ENCODE measurements at places on chromosomes 2 and 18.

DNA sequence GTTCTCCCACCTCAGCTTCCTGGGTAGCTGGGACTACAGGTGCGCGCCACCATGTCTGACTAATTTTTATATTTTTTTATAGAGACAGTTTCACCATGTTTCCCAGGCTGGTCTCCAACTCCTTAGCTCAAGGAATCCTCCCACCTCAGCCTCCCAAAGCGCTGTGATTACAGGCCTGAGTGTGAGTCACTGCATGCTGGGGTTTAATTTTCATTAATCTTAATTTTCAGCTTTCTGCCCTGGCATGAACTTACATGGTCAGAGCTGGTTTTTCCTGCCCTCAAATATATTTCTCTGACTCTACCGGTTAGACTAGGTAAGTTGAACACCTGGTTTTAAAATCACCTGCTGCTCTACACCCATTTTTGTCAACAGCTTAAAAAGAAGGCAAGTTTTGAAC, 3.1 kb downstream of the MARCHF7 start:
- no peak for DNase-seq

GRCh38 chr2:138202762-138203161, 238.5 kb downstream of the HNMT start:
- DNase-seq, result no peak

GRCh38 chr2:147945660-147946059, 74.9 kb downstream of the ORC4 start:
- peak; percentile 44 for DNase-seq

DNA sequence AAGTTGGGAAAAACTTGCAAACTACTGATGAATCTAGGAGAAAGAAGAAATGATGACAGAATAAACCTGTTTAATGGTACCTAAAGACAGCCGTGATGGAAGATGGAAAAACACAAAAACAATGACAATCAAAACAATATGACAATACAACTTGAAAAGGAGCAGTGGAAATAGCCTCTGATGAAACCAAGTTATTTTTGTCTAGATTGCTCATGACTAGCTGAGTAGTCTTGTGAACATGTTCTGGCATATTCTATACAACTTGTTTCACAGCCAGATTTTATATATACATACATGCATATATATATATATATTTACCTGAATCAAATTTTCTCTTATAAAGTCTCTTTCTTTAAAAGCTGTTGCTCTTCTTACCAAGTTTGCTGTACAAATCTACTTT, 439.1 kb downstream of the TGIF1 start:
- DNase-seq, result no peak

- DNase-seq, result no peak
These were observed 299.6 kb upstream of the FANCL start for GRCh38 chr2:58540681-58541080.

DNA sequence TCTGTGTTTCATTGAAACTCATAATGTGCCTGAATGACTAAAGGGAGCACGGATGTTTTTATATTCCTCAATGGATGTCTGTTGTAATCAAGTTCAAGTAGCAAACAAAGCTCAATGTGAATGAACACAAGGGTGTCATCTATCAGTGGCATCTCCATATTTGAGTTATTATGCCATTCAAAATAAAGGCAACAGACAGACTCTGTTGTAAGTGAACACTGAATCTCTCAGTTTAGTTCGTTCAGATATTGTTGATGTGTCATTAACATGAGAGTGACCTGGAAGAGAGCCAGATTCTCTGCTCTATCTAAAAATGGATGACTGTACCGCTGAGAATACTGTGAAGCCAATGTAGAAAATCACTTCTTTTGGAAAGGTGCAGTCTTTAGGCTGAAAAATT, 118.7 kb downstream of the NUP35 start:
- peak; percentile 19 for DNase-seq

- DNase-seq, result peak; percentile 11
These were observed 115.1 kb downstream of the NAB1 start for GRCh38 chr2:190763901-190764514.

GRCh38 chr18:41266616-41267015, 688.4 kb upstream of the PIK3C3 start:
- no peak for DNase-seq

DNA sequence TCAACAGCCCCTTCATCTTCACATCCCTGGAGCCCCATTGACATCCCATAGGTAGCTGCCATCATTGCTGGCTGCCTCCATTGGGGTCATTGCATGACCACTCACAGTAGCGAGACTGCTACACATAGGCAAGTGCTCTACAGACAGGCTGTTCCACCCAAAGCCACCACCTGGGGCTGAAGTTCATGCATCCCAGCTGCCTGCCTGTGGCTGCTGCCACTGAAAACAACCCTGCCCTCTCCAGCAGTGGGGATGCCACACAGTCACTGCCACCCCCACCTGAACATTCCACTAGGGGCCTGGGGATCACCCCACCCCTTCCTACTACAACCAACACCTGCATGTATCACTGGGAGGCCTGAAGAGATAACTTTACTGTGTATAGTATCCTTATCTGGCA, 59.5 kb upstream of the CTAGE1 start:
- DNase-seq, result no peak

- DNase-seq, result no peak
These were observed 44.9 kb downstream of the MYO7B start for GRCh38 chr2:127580167-127581049.

DNA sequence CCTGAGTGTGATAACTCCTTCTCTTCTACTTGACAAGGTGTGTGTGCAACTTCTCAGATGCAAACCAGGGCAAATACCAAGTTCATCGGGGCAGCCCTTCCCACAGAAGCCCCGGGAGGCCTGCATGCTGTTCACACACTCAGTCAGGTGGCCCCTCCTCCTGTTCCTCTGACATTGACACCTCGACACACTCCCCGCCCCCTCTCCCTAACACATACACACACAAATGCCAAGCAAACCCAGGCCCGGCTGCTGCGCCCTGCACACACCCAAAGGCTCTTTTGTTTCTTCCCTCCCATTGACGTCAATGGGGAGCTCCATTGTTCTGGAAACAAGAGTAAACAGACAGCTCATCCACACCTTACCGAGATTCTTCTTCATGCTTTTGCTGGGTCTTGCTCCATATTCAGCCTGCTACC, 1.7 kb upstream of the PER2 start:
- DNase-seq, result no peak

DNA sequence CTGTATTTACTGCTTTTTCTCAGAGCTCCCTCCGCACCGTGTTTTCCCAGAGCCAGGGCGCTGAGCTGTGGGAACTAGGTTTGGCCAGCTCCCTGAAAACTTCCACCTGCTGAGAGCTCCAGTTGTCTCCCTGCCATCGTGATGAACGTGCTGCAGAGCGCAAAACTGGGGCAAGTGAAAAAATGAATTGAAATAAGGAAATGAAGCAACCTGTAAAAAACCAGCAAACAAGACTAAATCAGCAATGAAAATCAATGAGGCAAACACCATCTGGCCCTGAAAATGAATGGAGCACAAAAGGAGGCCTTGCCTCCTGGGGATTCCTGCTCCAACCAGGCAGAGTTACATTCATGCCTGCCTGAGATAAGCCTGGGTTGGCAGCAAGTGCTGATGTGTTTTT, 129.9 kb downstream of the MARCHF4 start:
- no peak for DNase-seq

DNA sequence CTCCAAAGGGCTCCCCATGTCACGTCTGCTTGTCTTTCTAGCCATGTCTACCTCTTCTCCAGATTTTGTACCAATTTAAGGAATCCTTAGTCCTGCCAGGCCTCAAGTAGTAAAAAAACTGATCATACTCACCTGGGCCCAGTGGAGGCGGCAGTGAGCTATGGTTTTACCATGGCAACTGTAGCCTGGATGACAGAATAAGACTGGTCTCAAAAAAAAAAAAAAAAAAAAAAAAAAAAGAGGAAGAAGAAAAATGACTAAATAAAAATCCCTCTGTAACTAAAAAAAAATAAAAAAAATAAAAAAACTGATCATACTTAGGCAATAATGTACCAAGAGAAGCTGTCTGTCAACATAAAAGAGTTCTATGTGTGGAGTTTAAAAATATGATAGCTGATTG, 221.6 kb downstream of the NR4A2 start:
- no peak for DNase-seq

GRCh38 chr2:109382226-109382895, 231.4 kb downstream of the SEPTIN10 start:
- DNase-seq, result no peak

- peak; percentile 90 for DNase-seq
These were observed 13.7 kb upstream of the ST3GAL5 start for GRCh38 chr2:85902496-85902895.

DNA sequence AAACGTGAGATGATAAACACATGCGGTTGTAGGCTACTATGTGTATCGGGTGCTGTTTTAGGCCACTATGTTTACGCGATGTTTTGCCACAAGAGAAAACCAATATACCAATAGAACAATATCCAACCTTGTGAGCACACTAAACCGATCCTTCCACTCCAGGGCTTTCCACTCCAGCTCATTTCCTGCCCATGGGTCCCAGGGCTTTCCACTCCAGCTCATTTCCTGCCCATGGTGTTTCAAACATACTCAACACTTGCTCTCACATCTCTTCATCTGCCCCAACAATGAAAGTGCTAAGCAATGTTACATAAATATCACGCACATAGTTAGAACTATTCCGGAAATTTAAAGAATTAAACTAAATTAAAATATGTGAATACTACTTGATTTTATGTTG, 80.0 kb downstream of the EPB41L3 start:
- no peak for DNase-seq

DNA sequence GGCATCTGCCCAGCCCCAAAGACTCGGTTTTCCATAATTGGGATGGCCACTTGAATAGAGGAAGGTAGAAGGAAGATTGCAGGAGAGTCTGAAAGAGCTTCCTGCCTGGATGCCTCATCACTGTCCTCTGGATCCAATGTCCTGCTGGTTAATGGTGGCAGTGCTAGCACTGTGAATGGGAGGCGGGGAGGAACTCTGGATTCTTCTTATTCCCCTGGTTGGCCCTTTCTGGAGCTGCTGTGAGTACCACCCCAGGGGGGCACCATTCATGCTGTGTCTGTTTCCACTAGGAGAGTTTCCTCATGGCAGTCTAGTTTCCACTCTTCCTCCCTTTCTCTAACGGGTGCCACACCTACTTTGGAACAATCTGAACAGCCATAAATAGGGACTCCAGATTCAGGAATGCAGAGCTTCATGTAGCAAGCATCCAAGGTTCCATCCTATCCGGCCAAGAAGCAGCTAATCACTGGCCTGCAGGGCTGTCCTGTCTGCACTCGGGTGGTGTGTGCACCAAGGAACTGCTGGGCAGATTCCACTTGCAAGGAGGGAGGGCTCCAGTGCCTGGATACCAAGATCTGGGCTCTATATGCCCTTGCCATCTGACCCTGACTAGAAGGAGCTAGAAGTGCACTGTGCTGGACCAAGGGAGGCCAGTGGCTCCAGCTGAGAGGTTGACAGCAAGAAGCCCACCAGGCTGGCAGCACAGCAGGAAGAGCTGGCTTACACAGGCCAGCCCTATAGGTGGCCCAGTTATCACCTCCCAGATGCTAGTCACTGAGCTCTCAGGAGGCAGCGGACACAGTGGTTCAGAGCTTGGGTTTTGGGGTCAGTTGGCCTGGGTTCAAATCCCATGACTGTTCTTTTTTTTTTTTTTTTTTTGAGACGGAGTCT, 4.6 kb upstream of the ATOH8 start:
- DNase-seq, result peak; percentile 91

DNA sequence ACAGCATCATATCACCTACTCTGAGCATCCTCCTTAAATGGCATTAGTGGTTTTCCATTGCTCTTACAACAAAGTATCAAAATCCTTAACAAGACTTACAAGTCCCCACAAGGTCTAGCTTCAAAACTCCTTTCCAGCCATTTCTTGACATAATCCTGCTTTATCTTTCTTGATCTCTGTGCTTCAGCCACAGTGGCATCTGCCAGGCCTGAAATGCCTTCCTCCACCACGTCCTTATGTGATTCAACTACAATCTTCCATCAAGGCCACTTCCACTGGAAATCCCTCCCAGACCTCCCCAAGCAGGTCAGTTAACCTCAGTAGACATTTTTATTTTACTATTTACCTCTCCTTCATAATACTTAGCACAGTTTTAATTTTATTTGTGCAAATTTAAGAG, 83.8 kb upstream of the CCDC150 start:
- DNase-seq, result peak; percentile 66

DNA sequence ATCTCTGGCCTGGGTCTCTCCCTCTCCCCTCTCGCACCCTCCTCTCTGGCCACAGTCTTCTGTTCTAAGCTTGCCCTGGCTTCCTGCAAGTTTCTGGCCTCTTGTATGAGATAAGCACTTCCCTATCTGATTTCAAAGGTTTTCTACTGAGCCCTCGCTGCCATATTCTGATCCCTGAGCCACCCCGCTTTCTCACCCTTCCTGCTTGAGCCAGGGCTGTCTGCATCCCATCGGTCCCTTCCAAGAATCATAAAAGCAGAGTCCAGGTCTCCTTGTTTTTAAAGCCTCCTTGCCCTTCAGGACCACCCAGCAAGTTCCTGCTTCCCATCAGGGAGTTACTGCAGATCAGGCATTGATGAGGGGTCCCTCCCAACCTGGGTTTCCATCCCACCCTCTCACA, 110.2 kb downstream of the PRKCE start:
- DNase-seq, result no peak

DNA sequence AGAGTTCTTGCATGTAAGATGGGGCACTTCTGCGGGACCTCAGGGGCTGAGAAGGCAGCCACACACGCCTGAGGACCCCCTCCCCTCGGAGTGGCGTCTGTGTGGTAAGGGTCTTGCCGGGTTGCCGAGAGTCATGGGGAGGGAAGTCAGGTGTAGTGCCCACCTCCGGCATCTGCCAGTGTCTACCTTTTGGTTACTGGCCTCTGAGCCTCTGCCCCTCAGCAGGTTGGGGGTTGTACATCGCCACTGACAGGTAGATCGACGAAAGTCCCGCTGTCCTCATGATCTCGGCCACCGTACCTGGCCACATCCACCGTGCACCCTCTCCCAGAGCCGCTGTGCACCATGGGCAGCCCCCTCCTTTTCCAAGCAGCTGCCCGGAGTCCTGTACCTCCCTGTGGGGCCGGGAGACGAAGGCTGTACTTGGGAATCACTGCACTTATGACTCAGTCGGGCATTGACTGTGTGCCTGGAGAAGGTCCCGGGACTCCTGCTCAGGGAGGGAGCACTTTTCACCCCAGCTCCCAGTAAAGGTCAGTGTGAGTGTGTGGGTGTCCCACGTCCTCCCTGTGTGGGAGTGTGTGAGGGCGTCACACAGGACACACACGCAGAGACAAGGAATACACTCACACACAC, 332.4 kb upstream of the MYT1L start:
- no peak for DNase-seq

GRCh38 chr2:62032096-62032495, 126.6 kb downstream of the COMMD1 start:
- DNase-seq, result no peak

GRCh38 chr18:50469380-50469781, 90.5 kb upstream of the MAPK4 start:
- DNase-seq, result no peak

DNA sequence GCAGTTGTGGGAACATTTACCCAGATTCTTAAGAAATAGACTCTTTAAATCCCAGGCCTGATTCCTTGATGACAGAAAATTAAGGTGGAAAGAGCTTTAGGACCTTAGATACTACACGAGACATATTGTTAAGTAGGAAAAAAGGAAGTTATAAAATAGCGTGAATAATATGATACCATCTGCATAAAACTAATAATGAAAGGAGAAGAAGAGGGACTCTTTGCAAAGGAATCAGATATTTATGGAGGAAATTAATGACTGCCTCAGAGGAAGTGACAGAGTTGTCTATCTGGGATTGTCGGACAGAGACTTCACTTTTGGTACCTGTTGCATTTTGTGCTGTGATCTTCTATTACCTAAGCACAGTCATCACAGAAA, 20.8 kb downstream of the APCDD1 start:
- DNase-seq, result no peak

GRCh38 chr2:25044990-25045389, 3.1 kb downstream of the EFR3B start:
- DNase-seq, result no peak
